ENCODE measurements at places on chromosomes 6 and 20. TPM values are rescaled to one million over a fixed set of nuclear protein-coding genes. Genes with fewer than 3 reads are reported as not detected.

GRCh38 chr6:128057541-128057940 is 156.7 kb upstream of the THEMIS start:
- no peak for DNase-seq

The GPANK1 gene
- 13.0 TPM for total RNA-seq

DNA sequence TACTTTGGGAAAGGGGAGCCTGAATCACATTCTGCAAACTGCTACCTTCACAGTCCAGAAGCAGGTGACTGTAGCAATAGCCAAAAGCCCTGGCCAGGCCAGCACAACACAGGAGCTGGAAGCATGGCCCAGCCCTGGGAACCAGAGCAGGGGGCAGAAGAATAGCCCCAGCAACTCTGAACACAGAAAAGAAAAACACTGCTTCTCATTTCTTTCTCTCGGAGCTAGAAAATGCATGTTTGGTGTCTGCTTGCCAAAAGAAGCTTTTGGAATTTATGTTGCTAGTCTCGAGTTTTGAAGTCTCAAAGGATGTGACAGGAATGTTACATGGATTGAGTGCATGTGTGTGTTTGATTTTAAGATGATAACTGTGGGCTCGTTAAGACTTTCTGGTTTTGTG is 79.8 kb upstream of the SCAF8 start:
- no peak for DNase-seq

DNA sequence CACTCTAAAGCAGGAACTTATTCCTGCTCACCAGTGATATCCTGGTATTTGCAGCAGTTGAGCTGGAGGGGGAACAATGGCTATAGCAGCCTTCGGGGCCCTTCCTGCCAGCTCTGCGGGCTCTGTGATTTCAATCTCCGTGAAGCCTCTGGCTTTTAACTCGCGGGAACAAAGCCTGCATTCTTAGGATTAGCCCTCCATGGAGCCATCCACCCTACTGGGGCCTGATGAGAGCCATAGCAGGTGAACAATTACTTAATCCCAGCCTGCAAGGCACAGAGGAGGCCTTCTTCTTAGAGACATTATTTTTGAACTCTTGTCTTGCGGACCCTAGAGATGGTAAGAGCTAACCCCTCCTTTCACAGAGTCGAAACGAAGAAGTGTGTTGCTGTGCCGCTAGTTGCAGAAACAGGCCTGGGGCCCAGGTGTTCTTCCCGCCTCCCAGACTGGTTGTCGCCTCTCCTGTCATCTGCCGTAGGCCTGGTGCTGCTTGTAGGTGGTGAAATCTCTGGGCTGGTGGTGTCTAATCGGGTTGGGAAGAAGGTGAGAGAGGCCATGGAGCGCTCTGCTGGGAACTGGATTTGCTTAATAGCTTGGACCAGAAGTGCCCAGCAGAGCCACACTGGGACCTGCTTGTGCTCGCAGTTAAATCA is 9.7 kb downstream of the GHRH start:
- DNase-seq = no peak

- DNase-seq = peak; percentile 51
Measured at GRCh38 chr6:35496841-35497570, at the start of gene TEAD3. Gene TEAD3 (minus strand): TSS chr6:35497079.

DNA sequence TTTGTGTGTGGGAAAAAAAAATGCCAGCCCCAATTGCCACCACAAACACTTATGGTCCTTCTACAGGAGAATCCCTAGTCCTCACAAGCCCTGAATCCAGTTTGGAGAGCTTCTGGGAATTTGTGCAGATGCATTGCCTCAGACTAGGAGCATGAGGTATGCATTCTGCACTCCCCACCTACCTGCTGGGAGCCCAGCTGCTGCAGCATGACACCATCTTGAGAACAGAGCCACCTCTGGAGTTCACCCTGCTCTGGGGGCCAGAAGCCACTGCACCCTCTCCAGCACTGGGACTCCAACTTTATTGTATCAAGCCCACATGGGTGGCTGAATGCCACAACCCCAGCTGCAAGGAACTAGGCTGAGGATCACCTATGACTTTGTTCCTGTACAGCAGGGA is 568.5 kb upstream of the ID4 start:
- no peak for DNase-seq

The LRP11 gene
- total RNA-seq = 33.8 TPM

DNA sequence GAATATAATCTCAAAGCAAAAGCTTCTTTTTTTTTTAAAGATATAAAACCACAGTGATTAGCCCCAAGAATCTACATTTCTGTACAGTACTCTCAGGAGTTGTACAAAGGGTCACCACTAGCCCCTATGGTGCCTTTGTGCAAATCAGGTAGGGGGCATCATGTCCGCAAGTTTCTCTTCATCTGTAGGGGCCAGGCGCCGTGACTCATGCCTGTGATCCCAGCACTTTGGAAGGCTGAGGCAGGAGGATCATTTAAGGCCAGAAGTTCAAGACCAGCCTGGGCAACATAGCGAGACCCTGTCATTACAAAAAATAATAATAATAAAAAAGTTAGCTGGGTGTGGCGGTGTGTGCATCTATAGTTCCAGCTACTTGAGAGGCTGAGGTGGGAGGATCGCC is 63.9 kb downstream of the ZMYND8 start:
- DNase-seq = no peak

GRCh38 chr6:97218912-97219311 is 64.1 kb downstream of the MMS22L start:
- DNase-seq = no peak

DNA sequence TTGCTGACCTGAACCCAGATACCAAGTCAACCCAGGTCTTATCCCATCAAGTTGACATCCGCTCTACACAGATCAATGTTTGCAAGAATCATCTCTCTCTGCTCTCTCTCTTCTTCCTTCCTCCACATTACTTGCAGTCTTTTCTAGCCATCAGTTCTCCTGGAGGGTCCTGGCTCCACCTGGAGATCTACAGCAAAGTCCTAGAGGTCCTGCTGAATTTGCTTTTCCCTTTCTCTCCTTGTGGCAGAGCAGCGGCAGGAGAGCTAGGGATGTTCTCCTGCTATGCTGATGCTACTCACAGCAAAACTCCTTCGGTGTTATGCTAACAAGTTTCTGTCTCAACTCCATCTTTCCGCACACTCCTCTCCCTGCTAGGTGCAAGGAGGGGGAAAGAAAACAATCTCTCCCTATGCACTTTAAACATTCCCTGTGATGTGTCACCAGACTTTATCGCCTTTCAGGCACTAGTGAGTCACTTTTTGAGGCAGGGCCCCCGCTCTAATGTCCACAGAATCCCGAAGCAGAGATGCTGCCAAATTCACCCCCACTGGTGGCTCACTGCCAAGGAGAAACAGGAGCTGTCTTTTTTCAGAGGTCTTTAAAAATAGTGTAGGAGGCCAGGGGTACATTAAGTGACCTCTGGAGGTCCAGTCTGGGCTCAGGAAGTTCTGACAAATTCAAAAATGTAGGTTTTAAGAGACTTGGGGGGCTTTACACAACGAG is 62.6 kb downstream of the FAM50B start:
- peak; percentile 87 for DNase-seq

GRCh38 chr6:76250666-76251065 is 178.2 kb upstream of the IMPG1 start:
- no peak for DNase-seq

DNA sequence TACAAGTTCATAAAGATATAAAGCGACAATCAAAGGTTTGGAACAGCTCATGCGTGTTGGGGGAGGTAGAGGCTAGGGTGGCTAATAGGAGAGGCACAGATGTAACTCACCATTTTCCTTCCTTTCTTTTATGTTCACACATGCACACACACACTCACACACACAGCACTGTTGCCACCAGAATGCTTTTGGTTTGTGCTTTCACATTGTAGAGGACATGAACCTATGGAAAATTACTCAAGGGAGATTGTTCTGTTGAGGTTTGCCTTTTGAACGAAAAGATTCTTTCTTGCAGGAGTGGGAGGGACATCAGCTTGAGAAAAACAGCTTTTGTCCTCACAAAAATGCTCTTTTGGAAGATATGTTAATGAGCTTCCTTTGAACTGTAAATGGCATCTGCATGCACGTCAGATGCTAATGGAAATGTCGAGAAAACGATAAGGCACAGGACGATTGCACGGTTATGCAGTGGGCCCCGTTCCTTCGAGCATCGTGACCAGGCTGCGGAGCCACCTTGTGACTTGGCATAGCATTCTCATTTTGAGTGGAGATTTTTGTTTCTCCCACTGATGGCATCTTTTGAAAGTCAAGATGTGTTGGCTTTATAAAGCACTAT is 724.1 kb downstream of the KIF16B start:
- no peak for DNase-seq

The PTK6 gene
- total RNA-seq = 12.9 TPM

The SSTR4 gene
- total RNA-seq = not detected

The MYBL2 gene
- 152 TPM for total RNA-seq

DNA sequence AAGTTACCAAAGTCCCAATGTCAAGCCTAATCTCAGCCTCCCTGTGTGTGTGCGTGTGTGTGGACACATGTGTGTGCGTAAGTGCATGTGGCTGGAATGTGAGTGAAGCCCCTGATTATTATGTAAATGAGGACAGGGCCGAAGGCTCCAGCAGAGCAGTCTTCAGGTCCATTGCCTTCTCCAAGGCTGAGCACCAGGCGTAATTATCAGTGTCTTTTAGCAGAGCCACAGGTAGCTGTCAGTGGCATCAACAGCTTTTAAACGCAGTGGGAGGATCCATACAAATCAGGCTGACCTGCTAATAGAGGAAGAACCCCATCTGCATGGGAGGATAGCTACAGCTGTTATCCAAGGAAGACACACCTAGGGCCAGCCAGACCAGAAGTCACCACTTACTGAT is 324.3 kb upstream of the MOCS1 start:
- DNase-seq = no peak

- no peak for DNase-seq
Measured at GRCh38 chr6:109527989-109528388, 45.0 kb upstream of the ZBTB24 start.

DNA sequence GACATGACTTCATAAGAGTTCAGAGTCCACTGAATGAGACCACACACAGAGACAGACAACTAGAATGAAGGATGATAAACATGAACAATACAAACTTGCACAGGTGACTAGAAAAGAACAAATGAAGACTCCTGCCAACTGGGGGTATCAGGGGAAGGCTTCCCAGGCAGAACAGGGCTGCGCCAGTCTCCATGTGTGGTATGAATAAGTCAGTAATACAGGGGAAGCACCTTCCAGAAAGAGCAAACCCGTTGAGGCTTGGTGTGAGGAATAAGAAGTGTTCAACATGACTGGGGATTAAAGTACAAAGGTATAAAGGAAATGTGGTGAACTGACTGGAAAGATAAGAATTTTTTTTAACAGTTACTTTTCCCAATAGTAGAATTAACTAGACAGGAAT is 3.7 kb upstream of the SLC17A2 start:
- no peak for DNase-seq

All from PC-9 (cell line).